ENCODE measurements at places on chromosomes 3 and 15. TPM values are rescaled to one million over a fixed set of nuclear protein-coding genes. Genes with fewer than 3 reads are reported as not detected.
A peak's percentile ranks its signal among the peaks of the same experiment; 100 is the strongest.

DNA sequence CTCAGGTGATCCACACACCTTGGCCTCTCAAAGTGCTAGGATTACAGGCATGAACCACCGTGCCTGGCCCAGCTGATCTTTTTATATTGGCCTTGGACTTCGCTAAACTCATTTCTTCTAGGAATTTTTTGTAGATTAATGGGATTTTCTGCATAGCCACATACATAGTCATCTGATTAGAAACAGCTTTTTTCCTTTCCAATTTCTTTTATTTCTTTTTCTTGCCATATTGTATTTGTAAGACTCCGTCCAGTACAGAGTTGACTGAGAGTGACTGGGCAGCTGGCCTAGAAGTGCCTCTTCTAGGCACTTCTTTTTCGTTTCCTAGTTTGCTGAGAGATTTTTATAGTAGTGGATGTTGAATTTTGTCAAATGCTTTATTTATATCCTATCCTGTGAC, 37.4 kb downstream of the ARIH1 start:
- no peak for DNase-seq

DNA sequence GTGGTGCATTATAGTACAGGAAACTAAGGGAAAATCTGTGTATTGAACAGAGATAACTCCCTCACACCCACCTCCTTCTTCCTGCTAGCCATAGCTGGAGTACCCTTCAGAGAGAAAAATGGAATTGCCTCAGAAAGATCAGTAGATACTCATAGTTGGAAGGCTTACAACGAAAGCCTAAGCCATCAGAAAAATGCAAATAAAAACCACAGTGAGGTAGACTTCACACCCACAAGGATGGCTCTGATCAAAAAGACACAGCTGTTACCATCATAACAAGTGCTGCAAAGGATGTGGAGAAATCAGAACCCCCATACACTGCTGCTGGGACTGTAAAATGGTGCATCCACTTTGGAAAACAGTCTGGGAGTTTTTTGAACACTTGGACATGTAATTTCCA, 7.4 kb upstream of the DLG1 start:
- no peak for DNase-seq

DNA sequence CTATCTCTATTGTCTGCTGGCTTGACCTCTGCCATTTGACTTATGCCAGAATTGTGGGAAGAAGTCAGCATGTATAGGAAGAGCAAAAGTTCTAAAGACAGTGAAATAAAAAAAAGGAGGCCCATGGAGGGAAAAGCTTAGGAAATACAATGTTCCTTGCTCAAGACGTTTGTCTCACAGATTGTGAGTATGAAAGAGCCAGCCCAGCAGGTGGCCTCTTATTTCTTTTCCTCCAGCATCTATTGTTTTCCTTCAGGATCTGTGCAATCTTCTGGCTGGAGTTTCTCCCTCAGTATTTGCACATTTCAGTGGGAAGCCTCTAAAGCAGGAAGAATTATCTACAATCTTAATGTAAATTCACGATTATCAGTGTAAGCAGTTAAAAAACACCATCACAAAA, 43.7 kb downstream of the ZDHHC3 start:
- DNase-seq = no peak

Gene SLC24A5
- not detected for total RNA-seq

DNA sequence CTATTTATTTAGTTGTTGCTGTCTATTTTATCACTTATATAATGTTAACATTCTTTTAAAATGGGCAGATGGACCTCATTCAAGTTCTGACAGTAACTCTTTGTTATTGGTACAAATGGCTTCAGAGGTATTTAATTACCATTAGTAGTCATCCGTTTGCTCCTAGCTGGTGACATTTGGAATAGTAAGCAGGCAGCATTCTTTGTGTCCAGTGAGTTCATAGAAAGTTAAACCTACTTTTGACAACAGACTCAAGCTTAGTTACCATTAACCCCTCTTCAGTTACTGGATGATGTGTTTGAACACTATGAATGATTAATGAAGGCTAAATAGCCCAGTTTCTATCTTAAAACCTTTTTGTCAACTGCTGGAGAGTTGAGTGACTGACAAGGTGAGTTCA, 500.7 kb upstream of the ATP11B start:
- DNase-seq = no peak

DNA sequence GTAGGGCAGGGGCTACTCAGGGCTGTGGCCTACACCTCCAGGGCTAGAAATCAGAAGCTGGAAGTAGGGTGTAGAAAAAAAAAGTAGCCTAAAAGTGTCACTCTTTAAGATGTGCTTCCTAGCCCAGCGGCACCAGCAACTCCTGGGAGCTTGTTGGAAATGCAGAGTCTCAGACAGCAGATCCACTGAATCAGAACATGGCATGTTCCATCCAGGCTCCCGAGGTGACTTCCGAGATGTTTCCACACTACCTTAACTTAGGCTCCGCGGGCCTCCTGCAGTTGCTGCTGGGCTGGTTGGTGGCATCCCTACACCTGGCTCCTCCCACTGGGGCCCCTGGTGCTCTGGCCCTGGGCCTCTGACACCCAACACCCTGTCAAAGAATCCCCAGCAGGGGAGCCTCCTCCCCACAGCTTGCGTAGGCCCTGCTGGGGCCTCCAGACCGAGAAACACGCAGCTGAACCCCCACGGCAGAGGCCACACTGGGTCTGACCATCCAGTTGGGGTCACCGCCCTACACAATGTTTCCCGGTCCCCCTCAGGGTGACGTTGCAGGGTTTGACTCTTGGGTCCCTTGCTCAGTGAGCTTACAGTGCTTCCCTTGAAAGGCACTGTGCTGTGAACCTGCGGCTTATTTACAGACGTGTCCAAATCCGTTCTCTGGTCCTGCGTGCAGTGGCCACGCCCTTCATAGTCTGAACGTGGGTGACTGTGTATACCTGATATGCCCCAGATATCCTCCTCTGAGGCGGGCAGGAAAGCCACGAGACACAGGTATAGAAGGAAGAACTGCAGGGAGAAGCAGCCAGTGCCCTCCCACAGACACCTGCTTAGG, 46.5 kb downstream of the FAM174B start:
- DNase-seq = no peak

- DNase-seq = no peak
These were observed 23.5 kb downstream of the TSEN2 start for GRCh38 chr3:12507591-12508281.

Gene RAF1
- 113 TPM for total RNA-seq

- DNase-seq = peak; percentile 66
These were observed 64.6 kb upstream of the PRR23C start for GRCh38 chr3:139109271-139109670.
